ENCODE measurements at places on chromosomes 5 and 9.

- DNase-seq = peak; percentile 17
Observed at GRCh38 chr5:61114441-61114840, 47.8 kb downstream of the SMIM15 start.

DNA sequence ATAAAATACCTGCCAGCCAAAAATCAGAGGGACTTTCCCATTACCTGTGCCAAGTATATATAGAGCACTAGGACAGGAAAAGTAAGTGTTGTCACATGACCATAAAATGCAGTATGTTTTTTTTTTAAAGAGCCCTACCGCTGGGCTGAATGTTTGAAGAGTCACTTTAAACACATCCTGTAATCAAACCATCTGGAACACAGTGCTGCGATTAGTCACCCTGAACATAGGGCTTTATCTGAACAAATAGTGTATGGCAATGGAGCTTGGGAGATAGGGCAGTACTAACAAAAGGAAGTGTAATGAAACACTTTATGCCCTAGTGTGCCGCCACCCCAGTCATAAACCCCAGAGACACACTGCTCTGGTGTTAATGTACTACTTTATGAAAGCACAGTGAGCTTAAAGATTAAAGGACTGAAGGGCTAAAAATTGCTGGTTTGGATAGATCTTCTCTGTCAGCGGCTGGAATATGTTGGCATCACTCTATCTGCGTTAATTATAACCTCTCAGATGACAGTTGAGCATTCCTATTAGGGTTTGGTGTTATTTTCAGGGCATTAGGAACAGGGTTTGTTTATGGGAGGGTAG is 90.4 kb downstream of the ZNF608 start:
- DNase-seq = peak; percentile 20

GRCh38 chr9:123061216-123061615 is 27.7 kb downstream of the GPR21 start:
- DNase-seq = no peak

- no peak for DNase-seq
Observed at GRCh38 chr9:29974197-29974596, 2400.9 kb upstream of the C9orf72 start.
